Mucosa of descending colon (tissue), 3 donors: ENCODE measurements at places on chromosomes 5 and 9. TPM values are rescaled to one million over a fixed set of nuclear protein-coding genes. Genes with fewer than 3 reads are reported as not detected.
A peak's percentile ranks its signal among the peaks of the same experiment; 100 is the strongest.

- DNase-seq: no peak
Observed at GRCh38 chr5:113163328-113163727, 186.7 kb downstream of the DCP2 start.

DNA sequence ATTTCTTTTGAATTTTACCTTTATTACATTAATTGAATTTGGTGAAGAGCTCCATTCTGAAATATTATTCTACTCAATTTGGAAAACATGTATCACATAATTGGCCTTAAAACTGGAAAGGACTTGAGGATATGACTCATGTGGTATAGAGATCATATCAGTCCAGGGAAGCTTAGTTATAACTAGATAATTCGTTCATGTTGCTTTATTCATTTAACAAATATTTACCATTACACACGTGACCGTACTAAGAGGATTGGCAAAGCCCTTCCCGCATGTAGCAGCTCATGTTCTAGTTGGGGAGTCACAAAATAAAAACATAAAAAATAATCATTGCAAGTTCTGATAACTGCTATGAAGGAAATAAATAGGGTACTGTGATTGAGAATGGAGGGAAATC, 1816.5 kb downstream of the MAT2B start:
- no peak for DNase-seq

- no peak for DNase-seq
Observed at GRCh38 chr9:4397917-4398316, 92.4 kb upstream of the SLC1A1 start.

DNA sequence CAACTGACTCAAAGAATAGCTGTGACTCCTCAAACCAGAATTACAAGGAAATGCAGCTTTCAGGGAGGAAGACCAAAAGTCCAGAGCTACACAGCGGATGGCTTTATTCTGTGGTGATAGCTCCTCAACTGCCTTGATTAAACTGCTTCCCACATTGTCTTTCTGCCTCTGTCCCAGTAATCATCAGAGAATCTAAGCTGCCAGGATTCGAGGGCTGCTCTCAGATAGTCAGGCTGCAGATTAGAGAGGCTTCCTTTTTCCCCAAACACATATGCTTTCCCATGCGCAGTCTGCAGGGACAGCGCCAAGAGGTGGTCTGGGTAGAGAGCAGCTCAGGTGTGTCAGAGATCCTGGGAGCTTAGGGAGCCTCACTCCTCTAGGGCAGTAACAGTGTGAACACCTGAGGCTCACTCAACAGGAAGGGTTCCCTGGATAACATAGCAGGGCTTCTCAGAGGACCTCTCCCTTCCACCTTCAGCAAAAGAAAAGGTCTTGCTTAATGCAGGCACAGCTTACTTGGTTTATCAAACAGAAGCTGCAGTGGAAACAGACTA, 439.9 kb upstream of the TLE4 start:
- no peak for DNase-seq

DNA sequence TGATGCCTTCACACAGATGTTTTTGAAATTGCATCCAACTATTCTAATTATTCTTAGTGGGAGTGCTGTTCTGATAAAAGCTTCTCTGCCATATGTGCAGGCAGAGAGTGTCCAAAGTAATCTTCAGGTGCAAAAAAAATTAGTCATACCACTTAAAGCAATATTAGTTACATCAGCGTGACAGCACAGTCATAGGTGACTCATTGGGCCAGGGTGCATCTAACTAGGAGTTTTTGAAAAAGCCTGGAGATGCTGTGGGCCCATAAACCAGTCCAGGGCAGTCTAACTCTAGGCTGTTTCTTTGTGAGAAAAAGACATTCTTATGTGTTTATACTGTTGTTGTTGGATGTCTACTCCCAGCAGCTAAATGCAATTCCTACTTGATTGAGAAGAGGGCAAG, 33.0 kb upstream of the C6 start:
- DNase-seq: no peak

DNA sequence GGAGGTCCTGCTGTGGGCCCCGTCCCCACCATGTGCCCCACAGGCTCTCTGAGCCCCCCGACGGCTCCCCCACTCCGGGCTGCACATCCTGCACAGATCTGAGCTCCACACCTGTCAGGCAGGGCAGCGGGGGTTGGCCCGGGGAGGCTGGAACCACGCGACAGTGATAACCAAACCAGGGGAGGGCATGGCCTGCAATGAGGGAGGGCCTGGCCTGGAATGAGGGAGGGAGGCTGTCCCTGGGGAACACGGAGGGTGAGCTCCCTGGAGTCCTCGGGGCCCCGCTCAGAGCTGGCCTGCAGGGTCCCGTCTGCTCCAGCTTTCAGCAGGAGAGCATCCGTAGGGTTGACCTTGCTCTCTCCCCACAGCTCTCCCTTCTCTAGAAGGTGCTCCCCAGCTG, 30.5 kb downstream of the SLC9A3 start:
- no peak for DNase-seq

DNA sequence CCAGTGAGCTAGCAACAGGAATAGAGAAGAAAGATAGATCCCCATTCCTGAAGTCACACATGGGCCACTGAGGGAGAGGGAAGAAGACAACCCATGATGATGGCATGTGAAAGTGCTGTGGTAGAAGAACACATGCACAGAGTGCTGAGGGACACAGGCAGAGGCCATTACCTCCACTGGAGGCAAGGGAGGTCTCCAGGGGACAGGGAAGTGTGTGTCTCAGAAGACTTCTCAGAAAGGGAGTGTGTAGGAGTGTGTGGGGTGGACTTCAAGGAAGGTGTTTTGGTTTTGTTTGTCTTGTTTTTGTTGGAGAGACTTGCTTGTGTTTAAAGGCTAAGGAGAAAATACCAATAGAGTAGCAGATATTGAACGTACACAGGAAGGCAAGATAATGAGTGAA, 77.0 kb upstream of the SMARCA2 start:
- no peak for DNase-seq

GRCh38 chr5:120304663-120305062, 159.4 kb upstream of the PRR16 start:
- DNase-seq: no peak

DNA sequence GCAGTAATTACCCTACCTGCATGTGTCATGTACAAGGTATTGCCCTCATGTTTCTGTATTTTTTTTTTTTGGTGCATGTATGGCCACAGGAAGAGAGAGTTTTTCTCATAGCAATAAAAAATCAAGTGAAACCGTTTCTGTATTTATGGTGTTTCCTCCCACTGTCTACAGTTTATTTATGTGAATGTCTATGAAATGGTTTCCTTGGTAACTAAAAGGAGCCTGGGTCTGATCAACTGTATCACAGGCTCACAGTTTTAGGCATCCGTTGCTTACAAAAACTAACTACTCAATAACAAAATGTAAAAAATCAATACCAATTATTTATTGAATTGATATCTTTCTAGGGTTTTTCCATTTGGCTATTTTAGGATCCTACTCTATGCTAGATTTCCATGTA, 464.4 kb downstream of the TAF11L14 start:
- DNase-seq: no peak

- no peak for DNase-seq
Observed at GRCh38 chr5:107337281-107337680, 333.5 kb downstream of the EFNA5 start.

- DNase-seq: no peak
Observed at GRCh38 chr5:77568082-77568481, 70.4 kb downstream of the OTP start.

DNA sequence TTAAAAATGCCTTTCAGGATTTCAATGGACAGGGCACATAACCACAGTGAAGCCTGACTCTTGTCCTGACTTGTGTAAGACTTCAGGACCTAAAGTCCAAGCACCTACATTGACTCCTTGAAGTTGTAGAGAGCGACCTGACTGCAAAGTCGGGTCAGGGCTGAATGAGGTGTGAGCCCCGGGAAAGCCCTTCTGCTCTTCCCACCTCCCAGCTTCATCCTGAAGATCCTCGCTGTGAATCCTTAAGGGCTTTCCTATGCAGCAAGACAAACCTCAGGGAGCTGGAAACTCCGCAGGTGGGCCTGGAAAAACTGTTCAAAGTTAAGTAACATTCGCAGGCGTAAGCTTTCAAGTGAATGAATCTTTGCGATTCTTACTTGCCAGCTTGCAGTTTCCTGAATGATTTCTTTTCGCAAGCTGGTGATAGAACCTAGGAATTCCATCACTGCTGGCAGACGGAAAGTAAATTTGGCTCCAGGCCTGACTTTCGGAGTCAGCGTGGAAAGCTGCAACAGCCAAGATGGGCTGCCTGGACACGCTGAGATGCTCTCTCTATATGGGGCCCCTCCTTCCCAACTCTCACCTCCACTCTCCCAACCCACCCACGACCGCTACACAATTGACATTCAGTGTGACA, 10.9 kb downstream of the SEMA5A start:
- no peak for DNase-seq

DNA sequence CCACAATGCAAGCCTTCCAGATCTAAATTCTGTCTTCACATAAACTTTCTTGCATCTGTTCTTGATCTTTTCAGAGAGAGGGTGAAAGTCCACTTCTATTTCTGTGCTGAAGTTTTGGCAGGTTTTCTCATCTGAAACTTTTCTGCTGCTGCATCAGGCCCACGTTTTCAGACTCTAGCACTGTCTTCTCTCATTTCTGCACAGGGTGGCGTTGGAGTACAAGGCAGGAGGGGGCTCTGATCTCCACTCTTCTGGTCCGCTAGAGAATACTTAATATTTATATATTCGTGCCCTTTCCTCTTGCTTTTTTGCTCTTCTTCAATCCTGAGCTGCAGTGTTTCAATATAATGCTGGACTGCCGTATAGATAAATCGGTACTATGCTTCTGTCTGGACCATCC, 204.0 kb upstream of the PRDM9 start:
- no peak for DNase-seq

GRCh38 chr5:142015781-142016533, 3.1 kb upstream of the GNPDA1 start:
- peak; percentile 31 for DNase-seq

DNA sequence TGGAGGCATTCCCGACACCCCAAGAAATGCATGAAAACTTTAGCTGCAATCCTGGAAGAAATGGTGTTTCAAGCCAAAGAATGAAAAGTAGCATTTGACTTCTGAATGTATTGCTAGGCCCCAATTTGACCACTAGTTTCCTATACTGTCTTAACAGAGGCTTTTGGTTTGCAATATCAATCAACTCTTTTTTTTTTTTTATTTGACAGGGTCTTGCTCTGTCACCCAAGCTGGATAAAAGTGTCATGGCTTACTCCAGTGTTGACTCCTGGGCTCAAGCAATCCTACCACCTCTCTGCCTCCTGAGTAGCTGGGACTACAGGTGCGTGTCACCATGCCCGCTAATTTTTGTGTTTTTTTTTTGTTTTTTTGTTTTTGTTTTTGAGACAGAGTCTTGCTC, 3.2 kb upstream of the GPR107 start:
- DNase-seq: no peak

DNA sequence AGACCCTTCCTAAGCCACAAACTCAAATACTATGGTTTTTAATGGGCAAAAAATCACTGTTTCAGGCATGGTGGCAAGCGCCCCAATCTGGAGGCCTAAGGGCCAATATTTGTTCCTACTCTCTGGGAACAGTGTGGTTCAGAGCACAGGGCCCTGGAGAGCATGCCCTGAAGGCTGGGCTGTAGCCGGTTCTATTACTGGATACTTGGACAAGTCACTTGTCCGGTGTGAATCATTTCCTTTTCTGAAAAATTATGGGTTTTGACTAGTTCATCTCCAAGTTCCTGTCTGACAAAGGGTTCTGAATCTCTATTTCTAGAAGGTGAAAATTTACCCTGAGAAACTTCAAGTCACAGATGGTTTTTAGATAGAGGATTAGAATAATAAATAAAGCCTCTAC, 75.0 kb downstream of the OTULIN start:
- DNase-seq: no peak

DNA sequence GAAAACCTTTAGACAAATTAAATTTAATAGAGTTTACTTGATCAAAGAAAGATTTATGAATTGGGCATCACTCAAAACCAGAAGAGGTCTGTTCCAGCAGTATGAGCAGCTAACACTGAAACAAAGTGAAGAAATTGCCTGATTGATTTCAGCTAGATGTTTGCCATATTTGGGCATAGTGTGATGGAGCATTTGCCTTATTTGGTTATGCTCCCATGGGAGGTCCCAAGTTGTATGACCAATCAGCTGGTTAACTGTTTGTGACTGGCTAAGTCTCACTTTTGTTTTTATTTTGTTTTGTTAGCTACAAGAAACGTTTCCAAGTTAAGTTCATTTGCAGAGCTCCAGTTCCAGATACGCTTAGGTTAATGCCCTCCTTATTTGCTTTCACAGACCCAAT, 53.3 kb upstream of the LMNB1 start:
- no peak for DNase-seq

GRCh38 chr5:177453852-177454396, 7.3 kb downstream of the PRR7 start:
- no peak for DNase-seq

- no peak for DNase-seq
Observed at GRCh38 chr5:138844125-138844461, 31.0 kb downstream of the LRRTM2 start.

DNA sequence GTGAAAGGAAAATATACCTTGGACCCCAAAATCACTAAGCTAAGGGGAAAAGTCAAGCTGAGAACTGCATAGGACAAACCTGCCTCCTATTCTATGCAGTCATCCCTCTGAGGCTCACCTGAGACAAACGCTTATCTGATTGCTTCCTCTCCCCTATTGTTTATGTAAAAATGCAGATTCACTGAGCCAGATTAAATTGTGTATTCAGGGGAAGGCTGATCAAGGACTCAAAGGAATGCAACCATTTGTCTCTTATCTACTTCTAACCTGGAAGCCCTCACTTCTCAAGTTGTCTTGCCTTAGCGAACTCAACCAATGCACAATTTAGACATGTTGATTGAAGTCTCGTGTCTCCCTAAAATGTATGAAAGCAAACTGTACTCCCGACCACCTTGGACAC, 13.3 kb downstream of the SPARC start:
- DNase-seq: no peak

DNA sequence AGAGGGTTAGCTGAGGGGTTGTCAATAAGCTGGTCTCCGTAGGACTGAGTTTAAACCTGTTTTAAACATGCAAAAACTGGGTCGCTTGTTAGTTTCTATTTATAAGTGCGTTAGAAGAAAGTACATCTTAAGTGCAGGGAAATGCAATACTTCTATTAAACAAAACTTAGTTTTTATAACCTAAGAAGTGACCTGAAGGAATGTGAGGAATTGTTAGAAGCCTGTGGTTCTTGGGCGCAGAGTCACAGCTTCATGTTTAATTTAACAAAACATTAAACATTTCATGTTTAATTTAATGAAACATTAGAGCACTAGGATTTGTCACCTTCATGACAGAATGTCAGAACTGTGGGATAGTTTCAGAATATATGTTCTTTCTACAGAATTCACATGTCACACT, 469.2 kb upstream of the WWC1 start:
- no peak for DNase-seq

Gene PTGS1
- 15.3 TPM for total RNA-seq

Gene CEP72
- total RNA-seq: 9.7 TPM

Gene SLC22A4
- 2.7 TPM for total RNA-seq

Gene ZNF883
- total RNA-seq: 0.38 TPM

Gene SHLD3
- total RNA-seq: 2.8 TPM

Gene ZER1
- total RNA-seq: 71.3 TPM

Gene OBP2A
- not detected for total RNA-seq

Gene PCDHGA9
- 2.6 TPM for total RNA-seq

Gene HTR1A
- total RNA-seq: not detected

Gene SLC6A3
- not detected for total RNA-seq
